ENCODE measurements at places on chromosomes 7 and 10. TPM values are rescaled to one million over a fixed set of nuclear protein-coding genes. Genes with fewer than 3 reads are reported as not detected.

DNA sequence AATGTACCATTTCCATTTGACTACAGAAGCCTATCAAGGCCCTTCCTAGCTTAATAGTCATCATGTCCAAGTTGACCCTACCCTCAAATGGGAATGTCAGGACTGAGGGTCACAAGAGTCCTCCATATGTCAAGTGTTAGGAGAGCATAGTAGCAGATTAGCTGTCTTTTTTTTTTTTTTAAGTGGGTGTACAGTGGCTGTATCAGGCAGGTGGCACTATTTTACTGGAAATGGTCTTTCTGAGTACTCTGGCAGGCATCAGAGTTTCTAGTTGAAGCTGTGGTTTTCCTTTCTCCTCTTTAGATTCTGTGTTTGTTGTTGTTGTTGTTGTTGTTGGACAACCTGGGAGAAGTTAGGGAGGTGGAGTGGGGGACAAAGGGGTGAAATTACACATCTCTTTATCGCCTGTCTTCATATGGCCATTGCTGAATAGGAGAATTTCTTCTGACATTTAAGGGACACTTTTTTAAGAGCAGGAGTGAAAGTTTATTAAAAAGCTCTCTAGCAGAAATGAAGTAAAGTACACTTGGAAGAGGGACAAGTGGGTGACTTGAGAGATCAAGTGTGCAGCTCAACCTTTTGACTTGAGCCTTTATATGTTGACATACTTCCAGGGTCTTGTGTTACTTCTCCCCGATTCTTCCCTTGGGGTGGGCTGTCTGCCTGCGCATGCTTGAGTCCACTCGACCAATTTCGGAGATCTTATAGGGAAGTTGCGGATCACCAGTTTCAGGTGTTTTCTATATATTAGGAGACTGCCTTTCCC, 104.1 kb upstream of the FOXP2 start:
- no peak for DNase-seq

DNA sequence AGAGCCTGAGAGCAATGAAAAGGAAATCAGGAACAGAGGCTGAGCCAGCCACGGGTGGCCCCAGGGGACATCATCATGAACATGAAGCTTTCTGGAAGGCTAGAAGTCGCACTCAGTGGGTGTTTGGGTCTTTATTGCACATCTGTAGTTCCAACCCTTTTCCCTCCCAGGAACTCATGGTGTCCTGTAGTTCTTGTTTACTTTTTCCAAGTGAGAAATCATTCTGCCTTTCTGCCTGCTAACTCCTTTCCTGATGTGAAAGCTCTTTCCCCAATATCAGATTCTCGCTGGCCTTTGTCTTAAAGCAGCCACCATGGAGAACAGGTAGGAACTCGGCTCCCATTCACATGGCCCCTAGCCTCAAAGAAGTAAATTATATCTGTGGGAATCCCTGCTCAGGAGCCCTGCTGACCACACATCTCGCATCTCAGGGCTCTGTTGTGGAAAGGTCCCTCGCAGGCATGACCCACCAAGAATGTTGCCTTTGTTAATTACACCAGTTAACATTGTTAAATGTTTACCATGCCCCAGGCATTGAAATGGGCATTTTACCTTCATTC, 542.7 kb downstream of the TNS3 start:
- DNase-seq: no peak

DNA sequence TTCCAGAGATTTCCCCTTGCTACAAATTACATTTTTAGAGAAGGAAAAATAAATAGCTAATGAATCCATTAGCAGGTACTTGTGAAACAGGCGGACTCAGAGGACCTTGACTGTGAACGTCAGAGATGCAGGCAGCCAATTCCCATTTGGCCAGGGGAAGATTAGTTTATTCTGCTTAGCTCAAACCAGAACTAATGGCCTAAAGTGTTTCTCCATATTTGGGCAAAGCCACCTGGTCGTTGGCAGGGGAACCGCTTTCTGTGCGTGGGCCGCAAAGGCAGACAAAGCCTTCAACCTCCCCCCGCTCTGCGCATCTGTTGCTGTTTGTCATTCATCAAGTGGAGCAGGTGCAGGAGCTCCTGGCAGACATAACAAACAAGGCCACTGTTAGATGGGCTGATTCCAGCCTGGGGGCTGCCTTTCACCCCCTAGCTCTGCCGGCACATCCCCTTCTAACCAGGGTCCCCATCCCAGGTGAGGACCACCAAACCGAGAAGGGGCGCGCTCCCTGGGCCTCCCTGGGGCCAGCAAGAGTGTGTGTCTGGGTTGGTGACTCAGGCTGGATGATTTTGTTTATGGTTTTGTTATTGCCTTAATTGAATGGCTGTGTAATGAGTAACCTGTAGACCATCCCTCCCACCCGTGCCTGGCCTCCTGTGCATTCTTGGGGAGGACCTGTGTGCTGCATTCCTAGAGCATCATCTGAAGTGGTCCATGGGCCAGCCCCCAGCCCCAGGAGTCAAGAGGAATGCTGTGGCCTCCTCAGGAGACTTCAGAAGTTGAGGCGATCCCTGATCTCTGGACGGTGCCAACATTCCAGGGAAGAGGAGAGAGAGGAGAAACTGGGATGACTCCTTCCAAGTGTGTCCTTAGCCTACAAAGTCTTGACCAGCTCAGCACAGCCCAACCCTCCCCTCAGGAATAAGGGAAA, 14.5 kb upstream of the CPA1 start:
- DNase-seq: no peak

CFAP43 gene
- total RNA-seq: 0.06 TPM

- no peak for DNase-seq
Measured at GRCh38 chr7:75885036-75885435, 6.2 kb downstream of the RHBDD2 start.

NOD1 gene
- total RNA-seq: 41.8 TPM

GRCh38 chr7:134832367-134832766, 52.9 kb downstream of the CALD1 start:
- DNase-seq: no peak

DNA sequence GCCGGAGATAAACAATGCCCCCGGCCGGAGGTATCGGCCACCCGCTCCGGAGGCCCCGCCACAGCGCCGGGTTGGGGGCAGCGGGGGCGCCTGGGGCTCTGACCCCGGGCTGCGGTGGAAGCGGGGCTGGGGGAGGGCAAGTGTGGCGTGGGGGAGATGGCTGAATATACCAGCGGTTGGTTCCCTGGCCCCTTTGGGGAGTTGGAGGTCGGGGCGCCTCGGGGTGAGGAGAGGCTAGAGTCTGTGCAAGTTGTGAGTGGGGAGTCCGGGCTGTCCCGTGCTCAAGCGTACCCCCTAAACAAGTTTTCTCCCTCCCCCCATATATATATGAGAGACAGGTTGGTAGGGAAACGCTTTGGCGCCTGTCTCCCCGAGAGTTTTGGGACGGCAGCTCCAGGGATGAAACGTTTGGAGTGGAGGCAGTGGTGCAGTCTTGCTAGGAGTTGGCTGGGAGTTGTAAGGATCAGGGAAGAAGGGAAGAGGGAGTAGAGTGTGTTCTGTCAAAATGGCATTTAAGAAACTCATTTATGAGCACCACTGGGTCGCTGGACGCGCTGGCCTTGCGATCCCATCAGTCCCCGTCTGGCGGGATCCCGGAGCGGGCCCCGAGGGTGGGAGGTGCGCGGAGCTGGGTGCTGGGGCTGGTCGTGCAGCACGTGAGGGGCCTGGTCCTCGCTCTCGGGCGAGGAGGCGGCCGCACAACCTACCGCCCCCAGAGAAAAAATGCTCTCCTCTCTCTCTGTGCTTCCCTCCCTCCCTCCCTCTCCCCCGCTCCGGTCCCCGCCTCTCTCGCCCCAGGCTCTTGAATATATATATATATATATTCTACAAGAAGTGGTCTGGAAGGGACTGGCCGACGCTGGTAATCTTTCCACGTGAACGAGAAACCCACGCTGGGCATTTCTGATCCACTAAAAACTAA, 1.1 kb downstream of the TET1 start:
- DNase-seq: no peak

GIMAP8 gene
- 22.0 TPM for total RNA-seq

DNA sequence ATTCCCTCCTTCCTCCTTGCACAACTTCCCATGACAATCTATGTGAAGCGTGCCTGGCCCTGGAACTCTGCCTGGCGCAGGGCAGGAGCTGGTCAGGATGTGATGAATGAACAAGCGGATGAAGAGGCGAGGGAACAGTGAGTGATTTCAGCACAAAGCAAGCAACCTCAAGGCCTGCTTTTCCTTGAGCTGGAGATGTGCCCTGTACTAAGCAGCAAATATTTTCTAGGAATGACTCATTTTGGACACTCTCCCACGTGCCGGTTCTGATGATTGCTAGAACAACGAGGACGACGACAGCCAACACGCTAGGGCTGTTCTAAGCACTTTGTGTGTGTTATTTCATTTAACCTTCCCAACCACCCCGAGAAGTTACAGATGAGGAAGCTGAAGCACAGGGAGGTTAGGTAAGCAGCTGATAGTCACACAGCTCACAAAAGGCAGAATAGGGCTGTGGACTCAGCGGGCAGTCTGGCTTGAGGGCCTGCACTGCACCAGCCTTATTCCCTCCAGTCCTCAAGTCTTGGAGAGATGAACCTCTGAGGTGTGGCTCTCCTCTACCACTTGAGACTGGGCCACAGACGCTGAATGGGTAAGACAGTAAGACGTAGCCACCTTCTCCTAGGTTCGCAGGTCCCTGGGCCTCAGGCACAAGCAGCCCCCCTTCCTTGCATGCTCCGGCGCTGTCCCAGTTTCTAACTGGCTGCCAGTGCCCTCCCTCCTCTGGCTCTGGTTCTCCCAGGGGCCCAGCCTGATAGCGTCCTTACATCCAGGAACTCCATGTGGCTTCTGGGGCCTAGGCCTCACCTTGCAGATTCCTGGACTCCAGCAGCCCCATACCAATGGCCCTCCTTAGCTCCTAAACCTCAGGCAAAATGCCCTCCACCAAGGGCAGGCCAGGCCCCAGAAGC, 59.0 kb downstream of the YKT6 start:
- DNase-seq: no peak

EPO gene
- not detected for total RNA-seq

DNA sequence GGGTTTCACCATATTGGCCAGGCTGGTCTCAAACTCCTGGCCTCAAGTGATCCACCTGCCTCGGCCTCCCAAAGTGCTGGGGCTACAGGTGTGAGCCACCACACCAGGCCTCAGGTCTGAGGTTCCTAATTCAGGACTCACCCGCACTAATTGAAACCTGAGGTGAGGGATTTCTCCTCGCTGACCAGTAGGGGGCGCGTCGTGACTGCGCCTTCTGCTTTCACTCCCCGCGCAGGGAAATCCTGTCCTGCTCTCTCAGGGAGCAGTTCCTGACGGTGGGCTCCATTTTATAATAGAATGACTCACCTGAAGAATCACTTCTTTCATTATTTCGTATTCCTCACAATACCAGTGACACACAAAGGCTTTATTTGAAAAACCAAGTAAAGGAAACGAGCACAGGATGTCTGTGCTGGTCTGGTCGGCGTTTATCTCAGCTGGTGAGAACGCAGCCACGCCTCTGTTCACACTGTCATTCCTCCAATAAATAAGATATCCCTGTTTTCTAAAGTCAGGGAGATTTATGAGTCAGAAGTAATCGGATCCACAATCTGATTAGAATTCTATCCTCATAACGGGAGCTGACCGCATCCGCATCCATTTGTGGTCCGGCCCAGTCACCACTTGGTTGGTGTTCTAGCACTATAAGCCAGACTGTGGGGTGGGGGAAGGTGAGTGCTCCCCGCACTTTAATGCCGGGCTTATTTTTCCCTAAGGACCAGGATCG, 35.4 kb downstream of the BAG3 start:
- peak; percentile 93 for DNase-seq

GRCh38 chr7:112160771-112161150, 45.4 kb downstream of the DOCK4 start:
- no peak for DNase-seq

DNA sequence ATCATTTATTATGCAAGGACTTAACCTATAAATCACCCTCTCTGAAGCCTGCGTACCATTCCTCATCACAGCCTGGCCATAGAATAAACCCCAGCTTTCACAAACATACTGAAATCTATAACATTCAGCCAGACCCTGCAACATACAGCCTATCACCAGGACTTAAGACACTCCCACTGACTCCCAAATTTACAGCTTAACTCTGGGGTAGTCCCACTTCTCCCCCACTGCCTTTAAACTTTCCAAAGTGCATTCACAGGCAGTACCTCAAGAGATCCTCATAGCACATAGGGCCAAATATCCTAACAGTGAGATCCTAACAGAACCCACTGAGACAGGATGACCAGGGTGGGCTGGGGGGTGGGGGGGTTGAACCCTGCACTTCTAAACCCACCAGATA, 3.5 kb downstream of the LDB1 start:
- DNase-seq: no peak

GRCh38 chr7:135978624-135979023, 1.5 kb upstream of the MTPN start:
- DNase-seq: no peak

ATXN7L1 gene
- total RNA-seq: 23.8 TPM

SPDYE6 gene
- not detected for total RNA-seq

- DNase-seq: no peak
Measured at GRCh38 chr10:95628786-95629185, 27.7 kb downstream of the ALDH18A1 start.

MKI67 gene
- 0.39 TPM for total RNA-seq

DNA sequence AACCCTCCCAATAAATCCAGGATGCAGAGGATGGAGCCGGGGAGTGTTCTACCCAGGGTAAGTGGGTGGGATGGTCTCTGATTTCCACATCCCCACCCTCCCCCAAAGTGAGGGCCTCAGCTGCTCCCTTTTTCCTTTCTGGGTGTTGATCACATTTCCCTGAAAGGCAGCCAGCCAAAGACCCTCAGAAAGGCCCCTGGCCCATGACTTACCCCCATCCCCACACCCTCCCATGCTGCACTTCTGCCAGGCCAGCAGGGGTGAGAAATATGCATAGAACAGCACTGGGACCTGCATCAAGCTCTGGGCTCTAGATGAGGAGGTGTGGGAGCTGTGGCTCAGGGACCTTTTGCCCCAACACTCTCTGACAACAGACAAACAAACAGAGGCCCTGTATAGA, 927.3 kb upstream of the ZNF722 start:
- DNase-seq: no peak

DNA sequence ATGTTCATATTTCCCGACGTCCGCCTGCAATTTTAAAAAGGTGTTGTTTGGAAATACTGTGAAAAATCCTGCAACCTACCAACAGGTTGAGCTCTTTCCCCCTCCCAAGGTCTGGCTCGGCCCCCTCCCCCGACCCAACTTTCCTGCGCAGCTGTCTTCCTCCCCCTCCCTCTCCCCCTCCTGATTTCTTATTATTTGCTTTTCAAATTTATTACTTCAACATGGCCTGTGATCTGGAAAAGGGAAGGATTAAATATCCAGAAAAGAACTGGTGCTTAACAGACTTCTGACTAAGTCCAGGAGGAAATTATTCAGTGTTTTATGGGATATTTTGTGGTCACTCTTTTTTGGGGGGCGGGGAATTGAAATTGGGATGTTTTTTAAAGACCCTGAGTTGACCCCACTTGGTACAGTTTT, 2.4 kb downstream of the ARID5B start:
- no peak for DNase-seq

Measured in mesenteric fat pad (tissue), 1 donor.